NCI-H1105 (cell line): ENCODE measurements at places on chromosomes 6 and 20.

DNA sequence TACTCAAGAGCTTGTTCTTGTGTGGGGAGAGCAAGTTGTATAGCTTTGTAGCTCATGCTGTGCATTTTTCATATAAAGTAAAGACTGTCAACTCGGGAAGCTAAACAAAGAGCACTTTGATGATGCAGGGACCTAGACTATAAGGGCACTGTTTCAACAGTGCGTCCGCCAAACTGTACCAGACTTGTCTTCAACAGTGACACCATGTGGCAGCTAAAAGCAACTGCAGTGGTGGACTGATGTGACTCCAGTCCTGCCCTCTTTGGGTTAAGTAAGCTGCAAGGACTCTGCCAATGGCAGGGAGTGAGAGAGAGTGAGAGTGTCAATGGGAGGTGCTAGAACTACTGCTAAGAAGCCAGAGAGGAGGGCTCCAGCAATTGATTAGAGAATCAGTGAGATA, 48.1 kb upstream of the MC3R start:
- no peak for DNase-seq

DNA sequence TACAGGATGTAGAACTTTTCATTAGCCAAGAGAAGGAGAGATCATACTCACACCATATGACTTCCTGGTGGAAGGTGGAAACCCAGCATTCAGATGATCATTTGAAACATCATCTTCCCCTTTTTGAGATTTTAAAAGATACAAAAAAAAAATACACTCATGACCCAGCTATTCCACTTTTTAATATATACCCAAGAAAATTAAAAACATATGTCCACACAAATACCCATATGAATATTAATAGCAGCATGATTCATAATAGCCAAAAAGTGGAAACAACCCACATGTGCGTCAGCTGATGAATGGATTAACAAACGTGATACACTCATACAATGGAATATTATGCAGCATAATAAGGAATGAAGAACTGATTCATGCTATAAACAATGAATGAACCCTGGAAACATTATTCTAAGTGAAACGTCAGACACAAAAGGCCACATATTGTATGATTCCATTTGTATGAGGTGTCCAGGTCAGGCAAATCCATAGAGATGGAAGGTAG, 130.0 kb upstream of the SGK1 start:
- DNase-seq, result no peak

GRCh38 chr20:57399587-57400155, 8.5 kb downstream of the RBM38 start:
- no peak for DNase-seq

GRCh38 chr6:139856562-139856961, 482.1 kb upstream of the CITED2 start:
- no peak for DNase-seq

- DNase-seq, result no peak
Measured at GRCh38 chr6:12293931-12294807, 4.0 kb downstream of the EDN1 start.

- no peak for DNase-seq
Measured at GRCh38 chr6:150229436-150230163, 86.8 kb downstream of the PPP1R14C start.

DNA sequence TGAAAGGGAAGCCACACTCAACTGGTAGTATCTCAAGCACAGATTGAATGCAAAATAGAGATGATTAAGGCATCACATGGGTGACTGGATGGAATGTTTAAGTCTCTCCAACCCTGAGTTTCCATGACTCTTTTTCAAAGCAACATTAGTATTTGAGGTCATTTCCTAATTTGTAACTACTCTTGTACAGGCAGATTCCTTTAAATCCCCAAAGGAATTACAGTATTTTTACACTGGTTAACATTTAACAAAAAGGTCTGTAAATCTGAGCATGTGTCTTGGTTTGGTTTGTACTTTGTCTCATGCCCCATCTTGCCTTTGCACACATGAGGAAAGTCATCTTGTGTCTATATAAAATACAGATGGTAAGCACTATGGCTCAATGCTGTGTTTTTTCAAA, 15.1 kb downstream of the RMND1 start:
- no peak for DNase-seq

GRCh38 chr6:38233161-38233791, 406.5 kb downstream of the BTBD9 start:
- DNase-seq, result no peak

DNA sequence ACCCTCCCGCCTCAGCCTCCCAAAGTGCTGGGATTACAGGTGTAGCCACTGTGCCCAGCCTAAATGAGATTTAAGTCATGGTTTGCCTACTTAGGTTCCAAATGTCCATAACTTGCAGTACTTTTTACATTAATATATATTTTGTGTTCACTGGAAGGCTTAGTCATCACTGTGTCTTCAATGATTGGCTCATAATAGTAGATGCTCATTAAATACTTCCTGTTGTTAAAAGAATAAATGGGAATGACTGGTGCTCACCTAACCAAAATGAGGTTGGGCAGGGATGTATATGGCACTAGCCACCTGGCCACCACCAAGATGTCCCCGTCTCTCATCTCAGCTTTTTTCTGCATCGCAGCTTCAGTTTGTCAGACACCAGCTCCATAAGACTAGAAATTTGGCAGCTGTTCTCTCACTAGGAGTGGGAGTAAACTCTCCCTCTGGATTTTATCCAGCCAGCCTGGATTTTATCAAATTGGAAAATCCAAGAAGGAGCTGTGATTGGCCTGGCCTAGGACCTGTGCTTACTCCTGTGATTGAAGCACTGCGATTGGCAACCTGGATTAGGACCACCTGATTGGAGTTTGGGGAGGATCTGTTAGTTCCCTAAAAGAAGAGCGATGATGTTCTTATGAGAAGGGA, 1.1 kb upstream of the GLO1 start:
- DNase-seq, result no peak

- no peak for DNase-seq
Measured at GRCh38 chr6:152318278-152318677, 318.9 kb downstream of the SYNE1 start.

- peak; percentile 33 for DNase-seq
Measured at GRCh38 chr20:43798291-43799149, 71.7 kb upstream of the GTSF1L start.

- DNase-seq, result no peak
Measured at GRCh38 chr6:12578751-12579150, 137.8 kb upstream of the PHACTR1 start.
